ENCODE measurements at places on chromosomes 11 and 22.
A peak's percentile ranks its signal among the peaks of the same experiment; 100 is the strongest.

GRCh38 chr11:75280227-75280701 is 39.7 kb downstream of the TPBGL start:
- peak; percentile 92 for DNase-seq

DNA sequence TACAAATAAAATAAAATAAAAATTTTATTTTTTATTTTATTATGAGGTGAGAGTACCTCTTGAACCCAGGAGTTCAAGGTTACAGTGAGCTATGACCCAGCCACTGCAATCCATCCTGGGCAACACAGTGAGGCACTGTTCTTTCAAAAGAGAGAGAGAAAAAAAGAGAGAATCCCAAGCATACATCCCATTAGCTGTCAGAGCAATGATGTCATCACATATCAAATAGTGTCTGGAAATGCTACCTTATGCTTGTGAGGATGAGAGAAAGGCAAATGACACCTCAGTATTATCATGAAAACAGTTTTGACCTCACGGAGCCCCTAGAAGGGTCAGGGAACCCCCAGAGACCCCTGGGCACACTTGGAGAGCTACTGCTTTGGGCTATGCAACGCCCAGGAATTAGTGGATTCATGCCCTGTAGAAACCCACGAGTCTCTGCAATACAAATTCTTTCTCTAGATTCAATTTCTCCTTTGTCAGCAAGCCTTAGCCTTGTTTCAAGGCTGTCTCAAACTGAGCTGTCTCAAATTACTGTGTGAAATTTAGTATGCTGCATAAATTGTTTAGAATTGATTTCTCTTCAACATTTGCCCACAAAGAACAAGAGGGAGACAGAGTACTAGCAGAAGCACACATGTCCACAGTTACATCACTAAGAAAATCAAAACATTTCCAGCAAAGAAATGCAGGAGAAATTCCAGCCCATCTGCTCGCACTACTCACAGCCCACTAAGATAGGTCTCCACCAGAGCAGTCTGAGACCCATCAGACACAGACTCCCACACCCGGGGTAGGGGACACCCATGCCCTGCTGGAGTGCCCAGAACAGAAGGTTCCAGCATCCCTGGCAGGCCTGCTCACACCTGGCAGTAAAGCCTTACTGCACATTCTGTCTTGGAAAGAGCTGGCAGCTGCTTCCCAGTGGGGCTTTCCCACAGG is 18.1 kb downstream of the DGCR2 start:
- DNase-seq, result no peak

- no peak for DNase-seq
Measured at GRCh38 chr11:120785576-120785975, 238.3 kb upstream of the TBCEL start.

DNA sequence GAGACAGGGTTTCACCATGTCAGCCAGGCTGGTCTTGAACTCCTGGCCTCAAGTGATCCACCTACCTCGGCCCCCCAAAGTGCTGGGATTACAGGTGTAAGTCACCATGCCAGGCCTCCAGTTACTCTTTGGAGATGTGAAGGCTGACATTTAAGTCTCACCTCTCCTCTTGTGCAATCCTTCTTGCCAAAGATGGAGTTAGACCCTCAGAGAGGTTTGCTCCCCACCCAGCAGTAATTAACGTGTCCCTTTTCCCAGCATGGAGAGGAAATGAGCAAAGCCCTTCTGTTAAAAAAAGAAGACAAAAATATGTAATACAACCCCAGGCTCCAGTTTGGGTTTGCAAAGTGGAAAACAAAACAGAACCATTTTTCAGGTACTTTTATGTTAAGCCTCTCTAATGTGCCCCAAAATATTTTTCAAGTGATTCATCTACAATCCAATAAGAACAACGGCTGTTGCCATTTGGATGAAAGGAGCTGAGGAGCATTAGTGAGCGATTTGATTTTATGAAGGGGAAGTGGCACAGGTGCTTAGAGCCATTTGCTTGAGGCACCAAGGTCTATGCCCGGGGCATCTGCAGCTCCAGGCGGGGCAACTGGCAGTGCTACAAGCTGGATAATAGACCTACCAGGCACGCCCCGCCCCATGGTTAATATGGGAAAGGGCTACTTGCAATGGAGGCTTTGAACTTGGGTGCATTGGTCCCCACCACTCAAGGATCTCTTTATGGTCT is 57.2 kb downstream of the GRIK4 start:
- no peak for DNase-seq

DNA sequence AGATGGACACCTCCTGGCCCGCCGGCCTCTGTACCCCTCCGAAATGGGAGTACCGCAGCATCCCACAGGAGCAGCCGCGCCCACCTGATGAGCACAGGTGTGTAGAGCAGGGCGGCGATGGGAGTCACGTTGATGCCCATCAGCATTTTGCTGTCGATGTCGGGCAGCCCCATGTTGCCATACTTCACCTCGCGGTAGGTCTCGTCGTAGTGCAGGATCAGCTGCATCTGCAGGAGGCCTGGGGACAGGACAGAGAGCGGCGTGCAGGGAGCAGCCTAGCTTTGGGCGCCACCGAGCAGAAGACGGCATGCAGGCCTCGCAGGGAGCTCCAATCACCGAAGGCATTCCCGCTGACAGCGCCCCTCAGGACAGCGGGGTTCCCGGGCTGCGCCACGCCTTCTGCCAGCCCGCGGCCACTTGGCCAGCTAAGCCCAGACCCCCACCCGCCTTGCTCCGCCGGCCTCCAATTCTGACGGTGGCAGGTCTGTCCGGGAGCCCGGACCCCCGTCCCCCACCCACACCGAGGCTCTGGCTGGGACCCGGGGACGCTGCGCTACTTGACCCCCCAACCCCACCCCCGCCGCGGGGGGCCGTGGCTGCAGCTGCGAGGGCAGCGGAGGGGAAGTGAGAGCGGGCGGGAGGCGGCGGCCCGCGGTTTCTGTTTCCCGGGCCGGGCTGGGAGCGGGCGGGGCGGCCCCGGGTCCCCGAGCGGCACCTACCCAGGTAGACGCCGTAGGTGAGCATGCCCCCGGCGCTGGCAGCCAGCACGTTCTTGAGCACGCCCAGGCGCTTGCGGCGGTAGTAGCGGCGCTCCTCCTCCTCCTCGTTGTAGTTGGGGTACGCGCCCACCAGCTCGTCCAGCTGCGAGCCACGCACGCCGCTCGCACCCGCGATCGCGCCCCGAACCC is 705 bp downstream of the UNC93B1 start:
- DNase-seq, result no peak

GRCh38 chr22:19275919-19276600 is 15.5 kb downstream of the CLTCL1 start:
- no peak for DNase-seq

GRCh38 chr11:4049006-4049405 is 45.6 kb upstream of the RRM1 start:
- no peak for DNase-seq

GRCh38 chr11:70368961-70369360 is 29.4 kb upstream of the CTTN start:
- no peak for DNase-seq

GRCh38 chr22:42228483-42228882 is 42.0 kb downstream of the TCF20 start:
- DNase-seq, result no peak

GRCh38 chr11:110738641-110739040 is 26.4 kb upstream of the ARHGAP20 start:
- no peak for DNase-seq

GRCh38 chr22:22244316-22245250 is at the start of gene VPREB1:
VPREB1 (plus strand) TSS chr22:22244786; CDS start chr22:22244814, 28 bp downstream.
- no peak for DNase-seq

DNA sequence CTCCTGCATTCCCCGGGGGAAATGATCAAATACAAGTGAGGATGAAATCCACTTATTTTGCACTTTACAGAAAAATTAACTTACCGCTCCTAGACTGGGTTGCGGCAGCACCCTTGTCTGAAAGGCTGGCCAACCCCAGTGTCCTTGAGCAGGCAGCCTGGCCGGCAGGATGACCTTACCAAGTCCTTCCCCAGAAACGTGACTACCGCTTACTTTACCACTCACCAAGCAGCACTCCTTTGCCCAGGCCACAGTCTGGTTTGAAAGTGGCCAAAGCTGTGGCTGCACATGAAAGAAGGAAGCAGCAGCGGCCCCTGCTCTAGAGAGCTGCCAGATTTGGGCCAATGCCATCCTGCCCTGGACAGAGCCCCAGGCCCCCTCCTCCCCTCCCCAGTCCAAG is 20.3 kb downstream of the MYH9 start:
- no peak for DNase-seq

GRCh38 chr11:77506857-77507256 is 33.0 kb upstream of the PAK1 start:
- no peak for DNase-seq

GRCh38 chr11:117828611-117829368 is 4.2 kb upstream of the FXYD2 start:
- DNase-seq, result no peak

GRCh38 chr22:29155966-29156365 is 49.7 kb upstream of the EMID1 start:
- no peak for DNase-seq

GRCh38 chr11:59180907-59181306 is 9.0 kb downstream of the DTX4 start:
- DNase-seq, result no peak

- DNase-seq, result peak; percentile 76
Measured at GRCh38 chr11:125887373-125888324, at the start of gene HYLS1. HYLS1 (plus strand) TSS chr11:125887668; CDS start chr11:125899369, 11,701 bp downstream.

- no peak for DNase-seq
Measured at GRCh38 chr11:19580646-19581045, 132.0 kb upstream of the NAV2 start.

DNA sequence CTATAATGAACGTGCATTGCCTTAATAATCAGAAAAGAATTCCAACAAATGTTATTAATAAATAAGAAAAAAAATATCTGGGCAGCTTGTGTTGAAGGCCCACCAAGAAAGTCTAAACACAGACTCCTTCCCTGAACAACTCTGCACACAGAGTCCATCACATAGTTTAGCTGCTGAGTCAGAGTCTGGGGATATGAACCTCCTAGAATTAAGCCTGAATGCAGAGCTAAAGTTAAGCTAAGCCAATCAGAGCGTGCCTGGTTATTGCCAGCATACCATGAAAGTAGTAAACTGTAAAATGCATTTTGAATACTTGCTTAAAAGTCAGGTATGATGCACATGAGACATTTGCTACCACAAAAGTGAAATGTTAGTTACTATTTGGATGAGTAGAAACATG is 25.6 kb upstream of the TENM4 start:
- no peak for DNase-seq

- no peak for DNase-seq
Measured at GRCh38 chr11:123116486-123116885, 54.5 kb upstream of the HSPA8 start.

GRCh38 chr11:77027275-77027674 is 6.9 kb upstream of the B3GNT6 start:
- DNase-seq, result no peak

DNA sequence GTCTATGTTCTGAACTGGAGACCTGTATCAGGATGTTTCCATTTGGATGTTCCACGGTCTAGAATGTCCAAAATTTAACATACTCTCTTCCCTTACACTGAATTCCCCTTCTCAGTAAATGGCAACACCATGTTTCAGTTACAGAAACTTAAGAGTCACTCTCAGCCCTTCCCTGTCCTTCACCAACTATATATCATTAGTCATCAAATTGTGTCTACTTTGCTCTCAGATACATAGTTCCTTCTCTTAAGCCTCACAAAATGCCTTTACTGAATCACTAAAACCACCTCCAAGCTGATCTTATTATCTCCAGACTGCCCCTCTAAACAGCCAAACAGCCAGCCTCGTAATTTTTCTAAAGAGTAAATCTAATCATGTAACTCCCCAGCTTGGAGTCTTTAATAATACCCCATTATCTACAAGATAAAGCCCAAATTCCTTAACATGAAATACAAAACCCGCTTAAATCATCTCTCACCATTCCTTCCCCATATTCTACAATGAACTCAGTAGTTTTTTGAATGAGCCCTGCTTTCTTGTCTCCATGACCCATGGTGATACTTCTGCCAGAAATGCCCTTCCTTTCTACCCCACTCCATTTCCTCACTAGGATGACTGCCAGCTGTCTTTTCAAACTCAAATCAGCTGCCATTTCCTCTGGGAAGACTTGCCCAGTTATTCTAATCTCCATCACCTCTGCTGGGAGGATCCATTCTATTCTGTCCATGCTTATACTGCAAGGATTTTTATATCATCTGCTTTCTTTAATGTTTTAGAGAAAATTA is 102.7 kb upstream of the ARHGAP42 start:
- no peak for DNase-seq

GRCh38 chr22:38246046-38246658 is 26.7 kb downstream of the TMEM184B start:
- no peak for DNase-seq
